ENCODE measurements at places on chromosomes 13 and 19. TPM values are rescaled to one million over a fixed set of nuclear protein-coding genes. Genes with fewer than 3 reads are reported as not detected.

DNA sequence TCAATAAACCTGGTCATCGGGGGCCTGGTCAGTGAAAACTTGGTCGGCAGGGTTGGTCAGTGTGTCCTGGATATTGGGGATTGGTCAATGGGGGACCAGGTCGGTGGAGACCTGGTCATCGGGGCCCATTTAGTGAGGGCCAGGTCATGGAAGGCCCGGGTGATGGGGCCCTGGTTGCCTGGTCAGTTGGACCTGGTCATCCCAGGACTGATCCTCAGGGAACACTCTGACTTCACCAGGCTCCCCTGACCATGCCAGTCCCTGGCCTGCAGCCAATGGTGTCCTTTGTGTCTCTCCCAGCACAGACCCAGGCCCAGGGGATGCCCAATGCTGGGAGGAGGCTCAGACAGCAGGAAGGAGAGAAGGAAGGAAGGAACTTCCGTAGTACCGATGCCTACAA is 42.1 kb upstream of the TPM4 start:
- DNase-seq: no peak

DNA sequence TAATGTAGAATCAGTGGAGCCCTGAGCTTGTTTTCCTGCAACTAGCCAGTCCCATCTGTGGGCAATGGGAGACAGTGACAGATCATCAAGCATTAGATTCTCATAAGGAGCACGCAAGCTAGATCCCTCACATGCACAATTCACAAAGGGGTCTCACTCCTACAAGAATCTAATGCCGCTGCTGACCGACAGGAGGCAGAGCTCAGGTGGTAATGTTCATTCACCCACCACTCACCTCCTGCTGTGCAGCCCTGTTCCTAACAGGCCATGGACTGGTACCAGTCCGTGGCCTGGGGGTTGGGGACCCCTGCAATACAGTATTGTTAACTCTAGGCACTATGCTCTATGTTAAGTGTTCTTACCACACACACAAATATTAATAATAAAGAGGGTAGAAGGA is 362.8 kb downstream of the RBM26 start:
- no peak for DNase-seq

- peak; percentile 56 for DNase-seq
Measured at GRCh38 chr13:98450539-98451111, 126.3 kb downstream of the STK24 start.

DNA sequence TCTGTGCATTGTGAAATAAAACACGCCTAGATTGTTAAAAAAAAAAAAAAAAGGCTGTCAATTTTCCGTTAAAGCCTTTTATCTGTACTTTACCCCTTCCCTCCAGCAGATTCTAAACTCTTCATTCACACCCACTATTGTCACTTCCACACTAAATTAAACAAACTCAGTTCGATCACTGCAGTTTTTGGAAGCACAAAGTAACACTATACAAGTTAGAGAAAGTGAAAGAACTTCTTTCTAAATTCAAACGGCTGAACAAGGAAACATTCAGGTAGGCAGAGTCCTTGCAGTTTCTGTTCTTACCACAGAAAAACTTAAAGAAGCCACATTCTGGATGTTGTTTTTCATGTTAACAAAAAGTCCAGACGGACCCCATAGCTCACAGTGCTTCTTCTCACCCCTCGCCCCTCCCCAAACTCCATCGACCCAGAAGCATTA is 27.5 kb upstream of the UBE2L5 start:
- no peak for DNase-seq

DNA sequence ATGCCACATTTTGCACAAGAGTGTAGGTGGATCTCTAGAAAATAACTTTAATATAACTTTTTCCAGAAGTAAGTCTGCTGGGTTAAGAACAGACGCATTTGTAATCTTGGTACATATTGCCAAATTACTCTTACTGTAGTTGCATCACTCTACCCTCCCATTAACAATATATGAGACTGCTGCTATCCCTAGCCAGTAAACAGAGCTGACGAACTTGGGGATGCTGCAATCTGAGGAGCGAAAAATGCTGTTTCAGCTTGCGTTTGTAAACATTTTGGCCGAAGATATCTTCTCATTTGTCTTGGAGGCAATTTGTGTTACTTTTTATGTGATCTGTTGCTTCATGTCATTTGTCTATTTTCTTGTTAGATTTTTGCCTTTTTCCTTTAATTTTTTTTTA is 1482.8 kb downstream of the OLFM4 start:
- no peak for DNase-seq

- no peak for DNase-seq
Measured at GRCh38 chr13:20148501-20149183, 12.2 kb downstream of the GJA3 start.

DNA sequence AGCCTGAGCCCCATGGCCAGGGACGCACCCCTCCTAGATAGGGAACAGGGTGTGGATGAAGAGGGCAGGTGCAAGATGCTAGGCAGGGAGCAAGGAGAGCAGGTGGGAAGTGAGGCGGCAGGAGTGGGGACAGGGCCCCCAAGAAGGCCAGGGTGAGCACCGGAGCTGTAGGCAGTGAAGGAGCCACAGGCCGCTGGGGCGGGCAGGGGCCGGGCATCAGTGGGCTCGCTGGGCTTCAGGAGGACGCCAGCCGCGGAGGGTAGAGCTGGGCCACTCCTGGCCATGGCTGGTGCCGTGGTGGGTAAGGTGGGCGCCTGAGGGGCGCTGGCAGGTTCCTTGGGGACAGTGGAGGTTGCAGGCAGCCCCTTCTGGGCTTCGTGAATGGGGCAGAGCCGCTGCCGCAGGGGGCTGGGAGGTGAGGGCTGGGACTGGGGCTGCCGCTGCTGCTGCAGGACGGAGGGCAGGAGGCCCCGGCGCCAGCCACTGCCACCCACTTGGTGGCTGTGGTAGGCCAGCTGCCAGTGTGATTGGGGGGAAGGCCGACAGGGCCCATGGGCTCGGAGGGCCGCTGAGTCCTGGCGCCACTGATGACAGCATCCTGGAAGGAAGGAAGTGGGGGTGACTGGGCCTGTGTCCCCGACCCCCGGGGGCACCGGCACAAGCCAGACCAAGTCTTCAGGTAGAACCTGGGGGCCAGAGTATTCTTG is 2.1 kb downstream of the NKPD1 start:
- DNase-seq: no peak

DNA sequence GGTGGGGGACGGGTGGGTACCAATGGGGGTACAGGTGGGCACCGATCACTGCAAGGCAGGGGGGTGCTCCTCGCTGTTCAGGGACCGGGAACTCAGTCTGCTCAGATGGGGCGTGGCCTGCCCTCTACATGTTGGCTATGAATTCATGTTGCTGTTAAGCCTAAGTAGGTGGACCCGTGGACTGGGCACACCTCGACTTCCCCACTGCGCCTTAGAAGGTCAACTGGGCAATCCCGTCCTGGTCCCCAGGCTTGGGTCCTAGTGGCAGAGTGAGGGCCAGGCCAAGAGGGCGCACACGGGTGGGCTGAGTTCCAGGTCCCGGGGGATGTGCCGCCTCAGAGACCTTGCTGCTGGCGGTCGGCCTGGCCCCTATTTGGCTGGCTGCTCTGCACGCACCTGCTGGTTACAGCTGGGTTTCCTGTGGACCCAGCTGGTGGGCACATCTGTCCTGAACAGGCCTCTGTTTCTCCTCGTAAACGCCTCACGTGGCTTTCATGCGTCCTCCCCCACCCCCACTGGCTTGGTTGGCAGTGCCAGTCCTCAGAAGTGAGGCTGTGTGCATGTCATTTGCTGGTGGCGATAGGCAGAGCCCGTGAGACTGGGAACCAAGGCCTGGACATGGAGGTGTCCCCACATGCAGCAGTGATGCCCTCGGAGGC is 13.5 kb upstream of the ZNF554 start:
- DNase-seq: no peak

DNA sequence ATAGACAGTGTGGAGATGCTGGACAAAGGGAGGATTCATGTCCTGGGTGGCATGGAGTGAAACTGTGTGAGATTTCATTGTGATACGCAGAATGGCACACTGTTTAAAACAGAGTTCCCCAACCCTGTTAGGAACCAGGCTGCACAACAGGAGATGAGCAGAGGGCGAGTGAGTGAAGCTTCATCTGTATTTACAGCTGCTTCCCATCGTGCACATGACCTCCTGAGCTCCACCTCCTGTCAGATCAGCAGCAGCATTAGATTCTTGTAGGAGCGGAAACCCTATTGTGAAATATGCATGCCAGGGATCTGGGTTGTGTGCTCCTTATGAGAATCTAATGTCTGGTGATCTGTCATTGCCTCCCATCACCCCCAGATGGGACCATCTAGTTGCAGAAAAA is 72.5 kb downstream of the RAP2A start:
- DNase-seq: no peak

GRCh38 chr19:33297401-33298145 is 4.8 kb downstream of the CEBPA start:
- DNase-seq: no peak

DNA sequence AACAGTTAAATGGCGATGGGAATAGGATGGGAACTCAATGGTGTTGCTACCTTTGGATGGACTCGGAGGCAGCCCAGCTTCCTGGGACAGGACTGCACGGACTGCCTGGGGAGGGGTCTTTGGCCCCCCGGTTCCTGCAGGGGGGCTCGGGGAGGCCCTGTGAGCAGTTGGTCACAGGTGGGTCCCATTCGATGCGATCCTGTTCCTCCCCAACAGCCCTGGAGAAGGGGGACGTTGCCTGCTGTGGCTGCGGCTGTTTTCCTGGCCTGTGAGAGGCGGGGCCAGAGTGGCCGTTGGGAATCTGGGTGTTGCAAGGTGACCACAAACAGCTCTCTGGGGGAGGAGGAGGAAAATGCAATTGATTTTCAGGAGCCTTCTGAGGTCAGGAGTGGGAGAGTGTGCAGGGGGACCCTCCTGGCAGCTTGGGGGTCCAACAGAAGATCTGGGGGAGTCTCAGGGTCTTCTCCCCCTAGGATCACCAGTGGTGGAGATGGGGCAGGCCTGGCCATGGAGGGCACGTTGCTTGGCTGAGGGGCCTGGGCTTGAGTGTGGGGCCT is 1.9 kb upstream of the PLPPR3 start:
- DNase-seq: no peak

- no peak for DNase-seq
Measured at GRCh38 chr13:38045278-38046048, 175.9 kb upstream of the TRPC4 start.

GRCh38 chr13:41216160-41216559 is 21.8 kb upstream of the KBTBD7 start:
- no peak for DNase-seq

DNA sequence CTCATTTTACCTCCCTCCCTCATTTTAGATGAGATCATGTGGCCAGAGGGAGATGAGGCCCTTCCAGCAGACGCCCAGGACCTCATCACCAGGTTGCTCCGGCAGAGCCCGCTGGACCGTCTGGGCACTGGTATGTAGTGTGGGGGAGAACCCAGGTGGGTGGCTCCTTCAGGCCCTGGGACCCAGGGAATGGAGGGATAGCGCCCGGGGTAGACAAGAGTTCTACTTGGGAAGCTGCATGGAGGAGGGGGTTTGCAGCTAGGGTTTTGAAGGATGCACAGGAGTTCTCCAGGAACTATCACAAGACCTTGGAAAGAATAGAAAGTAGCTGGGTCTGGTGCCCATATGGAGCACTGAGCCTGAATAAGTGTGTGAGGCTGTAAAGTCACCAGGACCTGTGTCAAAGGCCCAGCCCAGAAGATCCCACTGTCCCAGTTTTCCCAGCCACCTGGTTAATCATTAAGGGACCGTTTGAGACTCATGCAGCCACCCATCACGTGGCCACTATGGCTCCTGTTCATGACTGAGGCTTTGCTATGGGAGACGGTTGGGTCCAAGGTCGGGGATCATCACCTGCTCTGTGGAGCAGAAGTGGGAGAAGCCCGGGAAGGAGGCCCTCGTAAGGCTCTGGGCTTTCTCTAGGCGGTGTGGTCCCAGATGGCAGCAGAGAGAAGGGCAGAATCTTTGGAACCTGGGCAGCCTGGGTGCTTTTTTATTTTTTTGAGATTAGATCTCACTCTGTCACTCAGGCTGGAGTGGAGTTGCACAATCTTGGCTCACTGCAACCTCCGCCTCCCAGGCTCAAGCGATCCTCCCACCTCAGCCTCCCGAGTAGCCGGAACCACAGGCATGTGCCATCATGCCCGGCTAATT is 17.0 kb upstream of the PIK3R2 start:
- no peak for DNase-seq

- DNase-seq: no peak
Measured at GRCh38 chr13:23212671-23213070, 31.9 kb downstream of the SGCG start.

GRCh38 chr13:32409561-32410421 is 18.1 kb downstream of the N4BP2L1 start:
- DNase-seq: peak; percentile 8

- no peak for DNase-seq
Measured at GRCh38 chr19:28465371-28466086, 747.4 kb downstream of the UQCRFS1 start.

DNA sequence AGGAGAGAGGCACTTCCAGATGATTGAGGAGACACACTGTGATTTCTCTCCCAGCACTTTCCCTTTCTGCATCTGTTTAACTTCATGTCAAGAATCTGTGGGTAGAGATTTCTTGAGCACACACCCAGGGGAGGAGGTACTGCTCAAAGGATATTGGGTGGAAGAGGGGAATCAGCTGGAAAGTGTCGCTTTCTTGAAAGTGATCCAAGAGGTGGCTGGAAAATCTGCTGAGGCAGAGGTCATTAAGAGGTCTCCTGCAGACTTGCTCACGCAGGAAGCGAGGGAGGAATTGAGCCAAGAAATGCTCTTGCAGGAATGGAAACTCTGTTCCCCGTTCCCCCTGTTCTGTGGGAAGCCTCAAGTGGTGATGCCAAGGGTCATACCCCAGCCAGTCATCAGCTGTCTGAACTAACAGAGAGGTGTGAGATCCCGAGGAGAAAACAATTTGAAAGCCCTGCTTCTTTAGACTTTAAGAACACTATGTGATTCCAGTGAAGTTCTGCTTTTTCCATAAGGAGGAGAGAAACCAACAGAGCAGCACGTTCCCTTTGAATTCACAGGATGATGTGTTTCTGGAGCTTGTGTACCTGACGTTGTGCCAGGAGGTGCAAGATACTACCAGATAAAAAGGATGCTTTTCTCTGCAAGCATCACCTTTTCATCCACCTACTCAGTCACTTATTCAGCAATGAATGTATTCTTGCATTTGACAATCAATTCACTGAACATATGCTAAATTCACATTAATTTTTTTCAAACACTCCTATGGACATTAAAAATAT is 163.4 kb upstream of the GPR12 start:
- no peak for DNase-seq

DNA sequence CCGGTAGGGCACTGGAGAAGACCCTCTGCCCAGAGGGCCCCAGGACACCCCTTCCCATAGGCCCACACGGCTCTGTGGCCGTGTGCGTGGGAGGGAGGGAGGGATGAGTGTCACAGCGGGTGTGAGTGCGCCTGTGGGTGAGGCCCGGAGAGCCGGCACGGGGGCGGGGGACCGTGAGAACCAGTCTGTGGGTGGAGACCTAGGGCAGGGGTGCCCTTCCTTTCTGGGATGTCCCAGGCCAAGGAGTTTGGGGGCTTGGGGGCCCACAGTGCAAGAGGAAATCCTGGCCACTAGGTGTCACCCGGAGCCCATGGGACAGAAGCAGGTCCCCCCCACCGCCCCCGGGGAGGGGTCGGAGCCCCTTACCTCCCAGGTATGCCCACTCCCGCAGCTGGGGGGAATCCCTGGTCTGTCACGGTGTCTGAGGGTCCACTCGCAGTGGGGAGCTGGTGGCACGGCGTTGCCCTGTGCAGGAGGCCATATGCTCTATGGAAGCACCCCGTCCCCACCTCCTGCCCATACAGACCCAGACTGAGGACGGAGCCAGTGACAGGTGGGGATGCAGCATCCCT is 16.0 kb upstream of the SLC7A10 start:
- peak; percentile 44 for DNase-seq

The CYP2A7 gene
- not detected for total RNA-seq

The TRPC4 gene
- total RNA-seq: not detected

The CEACAM7 gene
- not detected for total RNA-seq

The WDR62 gene
- 13.6 TPM for total RNA-seq

The PSG2 gene
- total RNA-seq: not detected

The ZNF549 gene
- 4.6 TPM for total RNA-seq

The LMTK3 gene
- total RNA-seq: 3.9 TPM

All from activated CD4-positive, alpha-beta T cell treated with anti-CD3 and anti-CD28 coated beads for 36 hours (primary cell).